Activated naive CD4-positive, alpha-beta T cell treated with anti-CD3 and anti-CD28 coated beads, Interleukin-2, amount 10 ng/mL, durations not matched to agents 7 days and 5 days (primary cell): ENCODE measurements at places on chromosomes 7 and 10.

GRCh38 chr7:132140341-132140740 lies 435.9 kb downstream of the PLXNA4 start:
- no peak for DNase-seq

- DNase-seq: no peak
Observed at GRCh38 chr10:14220026-14220425, 110.7 kb downstream of the FRMD4A start.

DNA sequence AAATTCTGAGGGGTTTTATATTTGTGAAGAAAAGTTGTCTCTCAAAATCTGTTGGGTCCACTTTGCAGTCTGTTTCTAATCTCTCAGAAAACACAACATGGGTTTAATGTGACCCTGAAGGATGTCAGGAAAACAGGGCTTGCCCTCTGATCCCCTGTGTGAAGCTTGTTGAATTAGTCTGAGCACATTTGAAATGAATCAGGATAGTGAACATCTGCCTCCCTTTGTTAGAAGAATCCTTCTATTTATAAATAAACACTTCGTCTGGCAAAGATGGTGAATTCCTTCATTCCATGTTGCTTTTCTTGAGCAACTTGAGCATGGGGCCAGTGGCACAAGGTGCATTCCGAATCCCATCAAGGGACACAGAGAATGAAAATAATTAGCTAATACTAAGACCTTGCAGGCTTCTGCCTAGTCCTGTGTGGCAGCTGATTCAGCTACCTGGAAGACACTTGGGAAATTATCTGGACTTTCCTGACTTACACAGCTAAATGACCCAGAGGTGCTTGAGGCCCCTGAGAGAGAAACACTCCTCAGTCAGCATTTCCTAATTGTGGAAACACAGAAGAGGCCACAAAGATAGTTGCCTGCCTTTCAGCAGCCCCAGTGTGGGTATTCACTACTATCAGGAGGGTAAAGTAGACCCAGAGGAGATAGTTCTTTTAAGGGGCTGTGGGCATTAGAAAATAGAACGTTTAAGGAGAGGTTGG lies 305.5 kb downstream of the C7orf25 start:
- no peak for DNase-seq

GRCh38 chr10:126838316-126838715 lies 66.9 kb upstream of the DOCK1 start:
- no peak for DNase-seq

DNA sequence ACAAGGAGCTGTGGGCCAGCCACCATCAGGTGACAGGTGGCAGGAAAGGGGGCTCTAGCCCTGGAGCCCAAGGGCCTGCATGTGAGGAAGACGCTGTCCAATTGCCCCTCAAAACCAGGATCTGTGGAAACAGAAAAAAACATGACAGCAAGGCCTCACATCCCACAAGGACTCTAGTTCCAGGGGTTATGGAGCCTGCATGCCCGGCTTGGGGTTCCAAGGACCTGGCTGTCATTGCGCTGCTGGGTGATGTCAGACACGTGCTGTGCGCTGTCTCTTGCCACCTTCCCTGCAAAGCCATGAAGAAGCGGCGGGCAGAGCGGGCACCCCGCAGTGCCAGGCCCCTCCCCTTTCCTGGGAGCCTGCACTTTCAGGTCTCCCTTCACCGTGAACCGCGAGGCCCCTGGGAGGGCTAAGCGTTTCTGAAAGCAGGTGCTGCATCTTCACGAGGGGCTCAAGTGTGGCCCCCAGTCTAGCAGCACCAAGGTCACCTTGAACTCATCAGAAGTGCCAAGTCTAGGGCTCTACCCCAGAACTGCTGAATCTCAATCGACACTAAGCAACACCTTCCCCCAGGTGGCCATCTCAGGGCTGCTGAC lies 15.1 kb upstream of the CRYGN start:
- DNase-seq: peak; percentile 18

- DNase-seq: no peak
Observed at GRCh38 chr7:17709599-17709998, 230.7 kb downstream of the SNX13 start.

GRCh38 chr10:38038107-38038931 lies 27.8 kb downstream of the ZNF33A start:
- no peak for DNase-seq

DNA sequence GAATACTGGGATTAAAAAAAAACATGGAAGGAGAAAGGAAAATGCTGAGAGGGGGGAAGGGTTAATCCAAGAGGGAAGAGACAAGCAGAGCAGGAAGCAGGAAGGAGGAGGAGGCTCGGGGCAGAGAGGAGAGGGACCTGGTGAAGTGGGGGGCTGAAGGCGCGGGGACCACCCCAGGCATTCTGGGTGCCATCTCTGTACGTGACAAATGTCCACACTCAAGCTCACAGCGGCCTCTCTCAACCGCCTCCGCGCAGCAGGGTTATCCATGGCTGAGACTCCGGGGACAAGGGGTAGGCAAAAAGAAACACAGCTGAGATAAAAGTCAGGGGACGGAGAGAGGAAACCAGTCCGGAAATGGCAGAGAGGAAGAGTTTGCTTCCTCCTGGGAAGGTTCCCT lies 33.9 kb downstream of the EN2 start:
- DNase-seq: no peak

DNA sequence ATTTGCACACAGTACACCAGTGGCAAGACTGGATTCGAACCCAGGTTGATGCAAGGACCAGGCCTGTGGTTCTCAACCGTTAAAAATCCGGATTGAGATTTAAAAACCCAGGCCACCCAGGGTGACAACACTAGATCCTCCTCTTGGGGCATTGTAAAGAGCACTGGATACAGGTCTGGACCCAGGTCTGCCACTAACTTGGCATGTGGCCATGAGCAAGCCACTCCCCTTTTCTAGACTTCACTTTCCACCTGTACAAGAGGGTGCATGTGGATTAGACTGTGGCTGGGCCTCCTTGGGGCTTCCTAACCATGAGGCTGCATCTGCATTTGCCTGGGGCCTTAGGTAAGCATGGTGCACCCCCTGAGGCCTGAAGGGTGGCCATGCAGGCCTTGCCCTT lies 21.7 kb upstream of the SLC29A3 start:
- DNase-seq: no peak

DNA sequence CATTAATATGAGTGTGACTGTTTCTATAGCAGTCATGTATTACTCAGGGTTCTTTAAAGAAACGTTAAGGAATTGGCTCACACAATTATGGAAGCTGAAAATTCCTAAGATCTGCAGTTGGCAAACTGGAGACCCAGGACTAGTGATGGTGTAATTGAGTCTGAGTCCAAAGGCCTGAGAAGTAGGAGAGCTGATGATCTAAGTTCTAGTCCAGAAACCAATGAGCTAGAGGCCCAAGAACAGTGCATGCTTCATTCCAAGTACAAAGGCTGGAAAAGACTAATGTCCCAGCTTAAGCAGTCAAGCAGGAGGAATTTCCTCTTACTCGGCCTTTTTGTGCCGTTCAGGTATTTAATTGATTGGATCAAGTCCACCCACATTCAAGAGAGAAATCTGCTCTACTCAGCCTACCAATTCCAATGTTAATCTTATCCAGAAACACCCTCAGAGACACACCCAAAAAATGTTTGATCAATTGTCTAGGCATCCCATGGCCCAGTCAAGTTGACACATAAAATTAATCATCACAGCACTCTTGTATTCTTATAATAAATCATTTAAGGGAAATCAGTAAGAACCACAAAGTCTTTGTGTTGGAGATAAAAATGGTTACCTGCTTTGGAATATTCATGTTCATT lies 312.1 kb downstream of the PRKG1 start:
- no peak for DNase-seq

DNA sequence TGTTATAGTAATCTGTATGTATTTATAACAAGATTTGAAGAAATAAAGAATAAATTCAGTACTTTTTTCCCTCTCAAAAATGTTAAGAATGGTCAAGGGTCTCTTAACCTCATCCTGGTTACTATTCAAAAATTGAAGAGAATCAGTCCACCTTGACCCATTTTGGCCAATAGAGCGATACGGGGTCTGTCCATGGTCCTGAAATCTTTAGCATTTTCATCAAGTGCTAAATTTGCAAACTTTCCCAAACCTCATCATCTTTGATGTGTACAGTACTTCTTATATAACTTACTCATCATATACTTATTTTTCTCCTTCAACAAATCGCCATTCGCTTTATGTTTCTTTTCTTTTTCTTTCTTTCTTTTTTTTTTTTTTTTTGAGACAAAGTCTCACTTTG lies 23.6 kb downstream of the TMEM178B start:
- peak; percentile 29 for DNase-seq

- DNase-seq: no peak
Observed at GRCh38 chr7:22629056-22629455, 97.9 kb upstream of the IL6 start.

DNA sequence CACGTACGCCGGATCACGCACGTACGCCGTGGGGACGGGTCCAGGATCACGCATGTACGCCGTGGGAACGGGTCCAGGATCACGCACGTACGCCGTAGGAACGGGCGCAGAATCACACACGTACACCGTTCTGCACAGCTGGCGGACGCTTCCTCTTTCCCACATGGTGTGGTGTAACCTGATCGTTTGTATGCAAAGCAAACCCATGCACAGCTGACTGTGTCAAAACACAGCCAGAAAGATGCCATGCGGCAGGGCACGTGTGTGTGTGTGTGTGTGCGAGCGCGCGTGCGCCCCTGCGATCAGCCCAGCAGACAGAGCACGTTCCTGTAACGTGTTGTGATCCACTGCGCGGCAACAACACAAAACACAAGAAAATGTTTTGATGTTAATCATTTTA lies 573.6 kb downstream of the DNAJB6 start:
- no peak for DNase-seq

GRCh38 chr7:111853201-111853990 lies 291.1 kb upstream of the IMMP2L start:
- no peak for DNase-seq

GRCh38 chr7:44706788-44707557 lies 41.7 kb upstream of the ZMIZ2 start:
- DNase-seq: no peak

- DNase-seq: no peak
Observed at GRCh38 chr7:7323352-7323751, 141.0 kb downstream of the C1GALT1 start.

DNA sequence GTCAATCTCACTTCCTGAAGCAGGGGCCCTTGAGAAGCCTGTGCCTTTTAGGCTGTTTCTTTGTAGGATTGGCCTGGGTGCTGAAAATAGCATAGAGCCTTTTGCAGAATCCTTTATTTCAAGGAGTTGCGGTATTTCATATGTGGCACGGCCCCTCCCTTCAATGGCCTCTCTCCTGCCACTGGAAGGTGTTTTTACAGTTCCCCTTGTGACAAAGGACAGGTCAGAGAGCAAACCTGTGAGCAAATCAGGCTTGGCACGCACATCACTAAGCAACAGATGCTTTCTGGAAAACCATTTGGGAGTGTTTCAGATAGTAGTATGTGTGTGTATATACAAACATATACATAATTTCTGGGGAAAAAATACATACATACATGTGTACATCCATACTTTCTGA lies 388.6 kb upstream of the C7orf33 start:
- DNase-seq: no peak

- no peak for DNase-seq
Observed at GRCh38 chr10:113041841-113042750, 92.0 kb downstream of the TCF7L2 start.

DNA sequence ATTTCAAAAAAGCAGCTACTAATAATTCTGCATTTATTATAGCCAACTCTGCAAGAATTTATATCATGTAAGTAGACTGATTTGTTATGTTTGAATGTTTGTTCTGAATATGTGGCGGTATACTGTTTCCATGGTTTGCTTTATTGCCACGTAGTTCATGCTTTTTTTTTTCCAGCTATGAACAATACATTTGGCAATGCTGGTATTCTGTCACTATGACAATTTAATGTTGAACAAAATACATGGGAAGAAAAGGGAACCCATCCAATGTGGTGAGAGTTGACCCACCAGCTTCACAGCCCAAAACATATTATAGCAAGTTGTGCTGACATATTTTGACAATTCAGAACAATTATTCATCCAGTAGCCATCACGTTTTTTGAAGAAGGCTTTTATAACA lies 145.6 kb downstream of the CCDC71L start:
- DNase-seq: no peak
